ENCODE measurements at places on chromosomes 16 and 17. TPM values are rescaled to one million over a fixed set of nuclear protein-coding genes. Genes with fewer than 3 reads are reported as not detected.
A peak's percentile ranks its signal among the peaks of the same experiment; 100 is the strongest.

Gene EFCAB13
- 10.7 TPM for total RNA-seq

Gene ZNF624
- 3.4 TPM for total RNA-seq

Gene NUP88
- total RNA-seq: 149 TPM

Gene MT3
- 1.8 TPM for total RNA-seq

Gene C17orf67
- 2.9 TPM for total RNA-seq

Gene NOD2
- total RNA-seq: 0.90 TPM

- DNase-seq: no peak
Observed at GRCh38 chr16:67704110-67704509, 15.0 kb downstream of the GFOD2 start.

DNA sequence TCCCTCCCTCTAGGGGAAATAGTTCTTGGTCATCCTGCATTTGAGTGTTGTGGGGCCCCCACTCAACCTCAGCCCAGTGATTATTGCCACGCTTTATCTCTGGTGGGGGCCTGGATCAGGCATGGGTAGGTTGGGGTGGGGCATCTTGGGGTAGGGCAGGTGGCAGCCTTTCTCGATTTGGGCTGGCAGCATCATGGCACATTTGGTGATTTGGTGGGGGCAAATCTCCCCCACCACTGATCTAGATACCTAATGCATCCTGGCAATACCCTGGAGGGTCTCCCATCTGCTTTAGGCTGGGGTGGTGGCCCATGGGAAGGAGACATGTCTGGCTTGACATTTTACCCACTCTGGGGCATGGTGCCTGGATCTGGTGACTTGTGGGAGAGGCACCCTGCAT, 40.2 kb downstream of the NLRP1 start:
- no peak for DNase-seq

DNA sequence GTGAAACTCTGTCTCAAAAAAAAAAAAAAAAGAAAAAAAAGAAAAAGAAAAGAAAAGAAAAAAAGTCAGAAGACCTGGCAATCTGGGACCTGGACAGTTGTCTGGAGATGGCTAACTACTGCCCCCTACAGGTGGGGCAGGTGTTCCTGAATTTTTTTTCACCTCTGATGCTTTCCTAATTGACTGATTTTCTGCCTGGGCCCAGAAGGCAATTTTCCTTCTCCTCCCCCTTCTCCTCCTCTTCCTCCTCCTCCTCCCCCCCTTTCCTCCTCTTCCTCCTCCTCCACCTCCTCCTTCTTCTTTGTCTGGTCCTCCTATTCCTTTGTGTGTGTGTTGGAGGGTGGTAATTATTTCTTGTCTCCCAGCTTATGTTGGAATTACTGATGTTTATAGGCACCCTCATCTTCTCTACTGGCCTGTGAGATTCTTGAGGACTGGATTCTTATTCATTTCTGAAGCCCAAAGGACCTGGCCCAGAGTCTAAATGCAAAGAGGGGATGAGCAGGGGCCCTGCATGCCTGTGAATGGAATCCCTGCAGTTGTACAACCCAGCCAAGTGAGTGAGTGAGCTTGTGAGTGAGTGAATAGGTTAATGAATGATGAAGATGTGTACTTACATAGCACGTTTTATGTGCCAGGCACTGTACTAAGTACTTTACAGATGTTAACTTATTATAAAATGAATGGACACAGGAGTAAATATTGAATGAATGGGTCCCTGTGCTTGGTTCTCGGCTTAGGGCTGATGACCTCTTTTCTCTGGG, 26.9 kb downstream of the IRX5 start:
- DNase-seq: no peak

DNA sequence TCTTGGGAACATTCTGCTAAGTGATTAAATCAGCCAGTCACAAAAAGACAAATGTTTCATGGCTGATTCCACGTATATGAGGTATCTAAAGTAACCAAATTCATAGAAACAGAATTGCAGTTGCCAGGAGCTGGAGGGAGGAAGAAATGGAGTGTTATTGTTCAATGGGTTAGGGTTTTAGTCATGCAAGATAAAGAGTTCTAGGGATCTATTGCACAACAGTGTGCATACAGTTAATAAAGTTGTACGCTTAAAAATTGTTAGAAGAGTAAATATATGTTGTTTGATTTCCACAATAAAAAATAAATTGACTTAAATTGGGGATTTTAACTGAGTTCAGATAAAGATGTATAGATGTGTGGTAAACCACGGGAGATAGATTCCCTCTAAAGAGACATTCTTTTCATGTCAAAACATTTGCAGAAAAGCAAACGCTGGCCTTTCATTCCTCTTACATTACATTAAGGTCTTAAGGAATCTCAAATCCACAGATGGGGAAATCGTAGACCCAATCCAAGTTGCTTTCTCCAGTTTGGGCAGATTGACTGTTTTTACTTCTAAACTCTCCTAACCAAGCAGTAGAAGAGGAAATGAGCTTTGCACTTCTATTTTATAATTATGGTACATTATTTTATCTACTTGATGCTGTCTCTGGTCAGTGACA, 4.6 kb downstream of the PRDM7 start:
- no peak for DNase-seq

- no peak for DNase-seq
Observed at GRCh38 chr16:25010542-25010941, 4.6 kb downstream of the ARHGAP17 start.

GRCh38 chr17:8922451-8922850, 43.1 kb downstream of the PIK3R5 start:
- no peak for DNase-seq

GRCh38 chr16:67396159-67397035, 3.1 kb upstream of the TPPP3 start:
- DNase-seq: no peak

GRCh38 chr16:64695684-64696083, 426.2 kb downstream of the CDH11 start:
- DNase-seq: no peak

DNA sequence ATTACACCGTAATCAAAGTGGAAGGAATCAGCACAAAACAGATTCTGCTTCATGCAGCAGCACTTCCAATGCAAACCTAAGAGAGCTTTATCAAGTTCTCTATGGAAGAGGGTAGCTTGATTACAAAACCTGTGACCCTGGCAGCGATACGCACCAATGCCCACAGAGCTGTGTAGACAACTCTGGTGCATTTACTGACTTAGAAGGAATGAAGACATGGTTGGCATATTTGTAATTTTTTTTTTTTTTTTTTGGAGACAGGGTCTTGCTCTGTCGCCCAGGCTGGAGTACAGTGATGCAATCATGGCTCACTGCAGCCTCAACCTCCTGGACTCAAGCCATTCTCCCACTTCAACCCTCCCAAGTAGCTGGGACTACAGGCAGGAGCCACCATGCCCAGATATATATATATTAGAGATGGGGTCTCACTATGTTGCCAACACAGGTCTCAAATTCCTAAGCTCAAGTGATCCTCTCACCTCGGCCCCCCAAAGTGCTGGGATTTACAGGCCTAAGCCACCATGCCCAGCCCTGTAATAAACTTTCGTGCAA, 49.4 kb downstream of the XPO6 start:
- no peak for DNase-seq

DNA sequence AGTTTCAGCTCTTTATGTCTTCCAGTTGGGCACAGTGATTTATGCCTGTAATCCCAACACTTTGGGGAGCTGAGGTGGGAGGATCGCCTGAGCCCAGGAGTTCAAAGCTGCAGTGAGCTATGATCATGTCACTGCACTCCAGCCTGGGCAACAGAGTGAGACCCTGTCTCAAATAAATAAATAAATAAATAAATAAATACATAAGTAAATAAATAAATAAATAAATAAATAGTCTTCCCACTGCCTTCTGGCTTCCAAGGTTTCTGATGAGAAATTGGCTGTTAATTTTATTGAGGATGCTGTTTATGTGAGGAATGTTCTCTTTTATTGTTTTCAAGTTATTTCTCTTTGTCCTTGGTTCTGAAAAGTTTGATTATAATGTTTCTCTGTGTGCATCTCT, 1507.6 kb upstream of the GOT2 start:
- no peak for DNase-seq

DNA sequence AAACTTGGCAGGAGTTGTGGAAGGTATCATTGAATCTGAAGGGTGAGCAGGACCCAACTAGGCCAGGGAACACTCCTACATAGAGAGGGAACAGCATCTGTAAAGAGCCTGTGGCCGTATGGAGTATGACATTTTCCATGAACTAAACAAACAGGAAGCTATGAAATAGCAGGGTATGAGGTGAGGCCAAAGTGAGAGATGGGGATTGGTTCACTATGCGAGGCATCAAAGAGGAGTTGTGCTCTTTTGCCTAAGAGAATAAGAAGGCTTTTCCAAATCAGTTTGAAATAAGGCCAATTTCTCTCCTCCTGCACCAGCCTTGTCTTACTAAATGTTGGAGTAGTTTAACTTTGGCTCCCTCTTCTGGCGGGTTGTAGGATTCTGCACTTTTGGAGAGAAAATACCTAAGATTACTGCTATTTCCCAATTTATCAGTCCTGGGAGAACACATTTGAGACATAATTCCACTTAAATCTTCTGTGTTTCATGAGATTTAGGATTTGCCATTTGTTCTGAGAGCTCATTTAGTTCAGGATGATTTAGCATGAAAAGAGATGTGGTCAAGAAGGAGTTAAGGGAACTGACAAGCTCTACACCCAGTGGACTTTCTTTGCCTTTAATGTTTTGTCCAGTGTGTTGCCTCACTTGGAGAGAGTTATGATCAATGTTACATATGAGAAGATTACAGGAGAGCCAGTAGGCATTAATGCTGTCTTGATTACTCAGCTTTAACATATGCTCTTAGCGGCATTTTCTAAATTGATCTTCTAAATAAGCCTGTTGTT, 55.4 kb downstream of the TNRC6C start:
- DNase-seq: peak; percentile 63

DNA sequence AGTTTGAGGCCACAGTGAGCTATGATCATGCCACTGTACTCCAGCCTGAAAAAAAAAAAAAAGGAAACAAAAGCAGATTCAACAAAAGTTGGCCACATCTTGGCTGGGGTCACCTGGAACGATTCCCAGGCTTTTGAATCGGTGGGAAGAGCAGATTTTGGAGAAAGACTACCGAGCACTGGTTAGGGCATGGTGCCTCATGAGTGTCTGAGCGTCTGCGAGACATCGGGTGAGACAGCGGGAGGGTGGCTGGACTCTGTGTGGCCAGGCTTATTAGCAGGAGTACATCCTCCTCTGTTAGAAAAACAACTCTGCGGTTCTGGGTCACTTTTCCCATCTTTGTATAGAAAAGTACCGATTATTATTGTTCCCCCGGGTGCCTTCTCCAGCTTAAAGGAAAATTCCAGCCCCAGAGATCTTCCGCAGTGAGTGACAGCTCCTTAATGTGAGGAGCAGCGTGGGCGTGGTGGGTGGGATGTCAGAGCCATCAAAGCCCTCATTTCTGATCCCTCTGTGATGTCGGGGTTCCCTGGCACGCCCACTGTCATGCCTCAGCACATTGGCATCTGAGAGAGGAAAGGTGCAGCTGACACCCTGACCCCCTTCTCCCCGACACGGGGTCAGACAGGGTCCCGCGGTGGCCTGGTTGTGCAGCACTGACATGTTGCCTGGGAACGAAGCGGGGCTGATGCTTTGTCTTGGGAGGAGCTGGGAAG, 6.9 kb downstream of the RGS9 start:
- DNase-seq: no peak

DNA sequence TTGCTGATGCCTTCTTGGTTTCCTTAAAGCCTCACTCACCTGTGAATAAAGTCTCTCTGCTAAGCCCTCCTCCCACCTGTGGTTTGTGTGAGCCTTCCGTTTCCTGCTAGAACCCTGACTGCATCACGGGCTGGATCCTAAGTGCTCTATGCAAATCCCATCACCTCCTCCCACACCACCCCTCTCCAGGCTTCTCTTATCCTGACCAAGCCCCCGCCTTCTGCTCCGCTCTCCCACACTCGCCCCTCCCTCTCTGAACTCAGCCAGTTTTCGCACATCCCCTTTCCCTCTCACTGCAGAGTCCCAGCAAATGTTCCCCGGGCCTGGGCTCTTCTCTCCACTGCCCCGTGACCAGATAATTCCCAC, 51.8 kb downstream of the PIMREG start:
- DNase-seq: no peak

DNA sequence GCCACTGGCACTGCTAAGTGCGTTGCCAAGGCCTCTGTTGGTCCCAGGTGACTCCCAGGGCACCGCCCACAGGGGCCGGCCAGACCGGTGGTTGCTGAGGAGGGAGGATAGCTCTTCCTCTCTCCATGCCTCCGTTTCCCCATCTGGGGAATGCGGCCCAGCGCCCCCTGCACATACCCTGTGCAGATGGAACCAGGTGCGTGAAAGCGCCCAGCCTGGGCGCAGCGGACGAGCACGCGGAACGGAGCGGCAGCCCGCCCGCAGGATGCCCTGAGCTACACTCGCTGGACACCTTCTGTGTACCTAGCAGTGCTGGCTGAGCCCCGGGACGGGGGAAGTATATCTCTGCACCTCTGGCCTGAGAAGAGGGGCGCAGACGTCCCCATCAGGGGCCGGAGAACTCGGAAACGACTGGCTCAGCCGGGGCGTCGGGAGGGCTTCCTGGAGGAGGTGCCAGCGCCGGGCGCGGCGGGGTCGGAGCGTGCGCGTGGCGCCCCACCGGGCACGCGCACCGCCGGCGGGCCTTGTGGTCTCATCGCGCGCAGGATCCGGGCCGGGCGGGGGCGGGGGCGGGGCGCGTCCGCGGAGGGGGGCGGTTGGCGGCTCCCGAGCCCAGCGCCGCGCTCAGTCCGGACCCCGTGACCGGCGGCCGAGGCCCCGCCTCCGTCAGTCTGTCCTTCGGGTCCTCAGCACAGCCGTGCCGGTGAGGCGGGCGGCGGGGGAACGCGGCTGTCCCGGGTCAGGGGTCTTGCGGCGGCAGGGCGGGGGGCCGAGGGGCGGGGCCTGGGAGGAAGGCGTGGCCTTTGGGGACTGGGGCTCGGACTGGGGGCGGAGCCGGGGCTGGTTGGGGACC, at the start of the genes CCDC78 and HAGHL:
TSS of gene CCDC78 (minus strand) at position 6 of the 853 bp plus-strand sequence. CDS start 76 bp downstream, outside the sequence.
TSS of gene HAGHL (plus strand) at position 669 of the 853 bp plus-strand sequence. CDS start 404 bp downstream, outside the sequence.
- peak; percentile 44 for DNase-seq

- no peak for DNase-seq
Observed at GRCh38 chr17:50917418-50917743, 51.2 kb upstream of the TOB1 start.

- no peak for DNase-seq
Observed at GRCh38 chr16:80670170-80670865, 129.5 kb downstream of the DYNLRB2 start.

GRCh38 chr17:50213026-50214022, 11.9 kb upstream of the COL1A1 start:
- peak; percentile 82 for DNase-seq

DNA sequence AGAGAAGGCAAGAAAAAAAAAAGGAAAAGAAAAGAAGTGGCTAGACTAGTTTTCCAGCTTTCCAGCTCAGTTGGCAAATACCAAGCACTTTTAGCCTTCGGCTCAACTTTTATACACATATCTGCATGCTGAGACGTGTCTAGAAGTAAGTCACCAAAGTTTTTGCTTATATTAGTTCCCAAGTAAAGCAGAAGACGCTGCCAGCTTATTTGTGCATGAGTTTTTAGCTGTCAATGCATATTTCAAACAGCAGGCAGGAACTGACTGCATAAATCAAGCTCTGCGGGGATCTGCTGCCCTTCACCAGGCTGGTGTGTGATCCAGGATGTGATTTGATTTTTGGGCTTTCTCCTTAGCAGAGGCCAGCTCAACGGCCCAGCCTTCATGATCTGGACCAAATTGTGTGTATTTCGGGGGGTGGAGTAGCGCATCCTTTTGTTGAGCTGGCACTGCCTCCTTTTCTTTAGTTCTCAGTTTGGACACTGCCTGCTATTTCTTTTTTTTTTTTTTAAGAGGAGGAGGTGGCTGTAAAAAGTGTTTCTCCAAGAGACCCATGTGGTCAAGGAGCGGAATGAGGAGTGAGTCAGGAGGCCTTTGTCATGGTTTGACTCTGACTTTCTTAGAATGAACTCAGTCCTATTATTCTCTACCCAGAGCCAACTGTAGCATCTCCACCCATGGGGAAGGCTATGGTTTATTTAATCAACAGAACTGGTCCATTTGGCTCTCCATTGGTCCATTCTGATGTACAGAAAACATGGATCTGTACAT, 162.6 kb upstream of the XYLT1 start:
- DNase-seq: no peak

All from CD8-positive, alpha-beta T cell (primary cell).